ENCODE measurements at places on chromosomes 13 and 19.

- DNase-seq = no peak
Measured at GRCh38 chr19:12802267-12803106, 618 bp downstream of the THSD8 start.

GRCh38 chr19:15429825-15430467 is 11.2 kb upstream of the AKAP8L start:
- DNase-seq = no peak

DNA sequence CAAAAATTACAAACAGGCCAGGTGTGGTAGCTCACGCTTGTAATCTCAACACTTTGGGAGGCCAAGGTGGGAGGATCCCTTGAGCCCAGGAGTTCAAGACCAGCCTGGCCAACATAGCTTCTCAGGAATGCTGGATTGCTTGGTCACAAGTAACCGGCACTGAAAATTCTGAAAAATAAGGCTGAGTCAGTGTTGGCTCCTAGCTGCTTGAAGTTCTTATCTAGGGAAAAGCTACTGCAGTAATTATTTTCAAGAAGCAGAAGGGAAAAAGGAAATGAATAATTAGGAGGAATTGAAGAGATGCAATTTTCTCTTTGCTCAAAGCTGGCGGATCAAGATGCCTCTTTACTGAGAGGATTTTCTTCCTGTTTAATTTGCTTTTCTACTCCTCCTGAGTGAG is 75.0 kb upstream of the GTF3A start:
- DNase-seq = no peak

GRCh38 chr13:27442797-27443196 is 7.6 kb downstream of the MTIF3 start:
- no peak for DNase-seq

DNA sequence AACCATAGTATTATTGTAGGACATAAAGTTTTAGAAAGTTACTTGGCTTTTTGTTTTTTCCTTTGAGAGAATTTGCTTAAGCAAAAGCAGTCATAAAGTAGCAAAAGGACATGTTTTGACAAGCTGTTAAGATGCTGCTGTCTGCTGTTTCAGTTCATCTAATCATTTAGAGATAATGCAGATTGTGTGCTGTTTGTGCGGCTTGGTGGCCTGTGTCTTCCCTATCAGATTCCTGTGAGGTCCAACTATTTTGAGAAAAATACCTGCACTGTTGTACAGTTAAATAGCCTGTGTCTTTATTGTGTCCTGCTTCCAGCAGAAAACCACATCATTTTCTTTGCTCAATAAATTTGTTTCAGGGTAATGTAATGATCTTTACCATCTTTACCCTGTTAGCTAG is 20.0 kb downstream of the UCHL3 start:
- no peak for DNase-seq

GRCh38 chr19:56953470-56953869 is 112.9 kb upstream of the PEG3 start:
- DNase-seq = no peak

Measured in neural progenitor cell (in vitro differentiated cells).